ENCODE measurements at places on chromosomes 5 and 9. TPM values are rescaled to one million over a fixed set of nuclear protein-coding genes. Genes with fewer than 3 reads are reported as not detected.

The GABRP gene
- 4.6 TPM for total RNA-seq

The FGF10 gene
- 48.9 TPM for total RNA-seq

The IRX1 gene
- total RNA-seq, result 4.3 TPM

The ADRB2 gene
- total RNA-seq, result 3.4 TPM

The CDC20B gene
- 0.96 TPM for total RNA-seq

The MSX2 gene
- total RNA-seq, result 8.2 TPM

The FAM221B gene
- 1.2 TPM for total RNA-seq

The CENPH gene
- total RNA-seq, result 7.0 TPM

The STPG3 gene
- total RNA-seq, result 1.9 TPM

The PDE6A gene
- total RNA-seq, result 5.3 TPM

The GPX3 gene
- total RNA-seq, result 32.7 TPM

The FBXO38 gene
- total RNA-seq, result 79.4 TPM

The FCN2 gene
- not detected for total RNA-seq

The GM2A gene
- total RNA-seq, result 26.2 TPM

The QRFP gene
- total RNA-seq, result 0.48 TPM

The IER5L gene
- 33.5 TPM for total RNA-seq

The DMGDH gene
- total RNA-seq, result 3.9 TPM

The UBE2QL1 gene
- total RNA-seq, result 0.72 TPM

The GDA gene
- total RNA-seq, result 6.0 TPM

The FOXD4L5 gene
- total RNA-seq, result 0.24 TPM

The TRPM3 gene
- total RNA-seq, result 8.2 TPM

The CDH9 gene
- 6.5 TPM for total RNA-seq

The EDIL3 gene
- total RNA-seq, result 170 TPM

The CD274 gene
- total RNA-seq, result 4.6 TPM

The ZNF354C gene
- 15.9 TPM for total RNA-seq

The HSPB3 gene
- total RNA-seq, result 14.2 TPM

The SHISAL2B gene
- not detected for total RNA-seq

The SEC24A gene
- 34.2 TPM for total RNA-seq

The TMEM232 gene
- total RNA-seq, result 4.6 TPM

The OXCT1 gene
- total RNA-seq, result 16.6 TPM

The FSTL4 gene
- 1.4 TPM for total RNA-seq

The KCNN2 gene
- total RNA-seq, result 3.9 TPM

All from umbilical cord (tissue), 2 donors.